ENCODE measurements at places on chromosomes 3 and 15.

DNA sequence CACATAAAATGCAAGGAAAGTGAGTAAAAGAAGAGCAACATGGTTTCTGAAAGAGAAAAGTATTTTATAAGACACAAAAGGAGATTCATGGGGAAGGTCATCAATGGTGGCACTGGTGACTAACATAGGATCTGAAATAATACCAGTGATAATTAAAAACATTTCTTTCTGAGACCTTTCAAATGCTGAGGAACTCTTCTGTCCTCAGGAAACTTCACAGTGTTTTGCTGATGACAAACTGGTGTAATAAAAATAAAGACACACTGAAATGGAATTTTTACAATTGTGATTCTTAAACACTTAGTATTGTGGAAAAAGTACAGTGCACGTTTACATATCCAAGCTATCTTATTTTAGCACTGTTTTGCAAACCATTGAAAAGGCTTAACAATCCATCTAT lies 80.4 kb upstream of the ZBTB20 start:
- DNase-seq, result no peak

GRCh38 chr3:106339551-106339950 lies 470.7 kb upstream of the CBLB start:
- DNase-seq, result no peak

- no peak for DNase-seq
Observed at GRCh38 chr3:103349760-103350159, 914.9 kb downstream of the ZPLD1 start.

DNA sequence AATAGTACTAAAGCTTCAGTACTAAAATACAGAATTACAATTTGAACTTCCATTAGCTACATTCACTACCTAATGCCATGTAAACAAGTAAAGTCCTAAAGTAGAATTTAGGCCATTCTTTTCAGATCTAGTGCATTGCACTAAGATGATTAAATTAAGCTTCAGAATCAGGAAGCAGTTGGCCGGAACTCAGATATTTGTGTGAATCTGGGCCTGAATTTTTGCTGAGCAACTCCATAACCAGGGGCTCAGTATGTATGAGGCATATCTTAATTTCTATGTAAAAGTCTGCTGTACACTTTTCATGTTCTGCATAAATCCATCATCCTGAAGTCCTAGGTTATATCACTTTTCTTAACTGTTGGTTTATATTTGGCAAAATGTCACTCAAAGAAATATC lies 246.4 kb downstream of the RBMS3 start:
- DNase-seq, result no peak

DNA sequence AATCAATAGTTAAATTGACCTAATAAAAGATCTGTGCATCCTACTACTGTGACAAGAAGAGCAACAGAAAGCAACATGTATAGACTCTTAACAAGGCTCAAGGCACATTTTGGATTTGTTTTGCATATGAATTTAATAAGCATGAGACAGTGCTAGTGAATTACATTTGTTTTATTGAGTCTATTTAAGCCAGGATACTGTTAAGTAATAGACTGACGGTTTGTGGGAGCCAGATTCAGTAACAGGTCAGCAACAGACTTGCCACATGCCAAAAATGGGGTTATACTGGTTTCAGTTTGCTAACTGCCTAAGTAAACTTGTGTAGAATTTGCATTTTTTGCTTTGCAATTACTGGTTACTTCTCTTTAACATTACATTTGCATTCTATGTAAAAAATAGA lies 54.0 kb downstream of the MBNL1 start:
- DNase-seq, result no peak

DNA sequence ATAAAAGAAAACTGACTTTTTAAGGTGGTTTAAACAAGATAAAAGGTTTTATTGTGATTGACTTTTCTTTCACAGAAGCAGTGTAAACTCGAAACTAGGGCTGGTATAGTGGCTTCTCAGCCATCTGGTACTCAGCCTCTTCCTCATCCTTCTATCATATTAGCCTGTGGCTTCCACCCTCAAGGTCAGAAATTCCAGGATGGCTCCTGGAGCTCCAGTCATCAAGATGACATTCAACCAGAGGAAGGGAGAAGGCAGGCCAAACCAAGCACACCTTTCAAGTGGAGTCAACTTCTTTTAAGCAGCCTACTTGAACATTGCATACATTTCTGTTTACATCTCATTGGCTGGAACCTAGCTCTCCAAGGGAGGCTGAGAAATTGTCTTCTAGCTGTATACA lies 1.3 kb upstream of the MESD start:
- no peak for DNase-seq
